Lung microvascular endothelial cell (primary cell): ENCODE measurements at places on chromosomes 6 and 20. TPM values are rescaled to one million over a fixed set of nuclear protein-coding genes. Genes with fewer than 3 reads are reported as not detected.

SNAP91 gene
- total RNA-seq: 0.22 and 0.40 TPM in 2 replicates

ANGPT4 gene
- total RNA-seq: not detected in 2 replicates

GSTA3 gene
- not detected in 2 replicates for total RNA-seq

LGSN gene
- not detected in 2 replicates for total RNA-seq

CPNE1 gene
- 118 and 130 TPM in 2 replicates for total RNA-seq

CLVS2 gene
- total RNA-seq: not detected in 2 replicates

TRIM15 gene
- not detected in 2 replicates for total RNA-seq

MARCKS gene
- total RNA-seq: 187 and 258 TPM in 2 replicates

FAM217A gene
- total RNA-seq: not detected in 2 replicates

ANKEF1 gene
- 0.65 and 0.99 TPM in 2 replicates for total RNA-seq

SMPDL3A gene
- total RNA-seq: 2.4 and 5.4 TPM in 2 replicates

LY6G5C gene
- 1.4 and 1.7 TPM in 2 replicates for total RNA-seq

TM9SF4 gene
- total RNA-seq: 16.3 and 25.2 TPM in 2 replicates

TSPO2 gene
- not detected in 2 replicates for total RNA-seq

PRELID3B gene
- 71.5 and 86.5 TPM in 2 replicates for total RNA-seq

SLC17A1 gene
- not detected in 2 replicates for total RNA-seq

KIFC1 gene
- total RNA-seq: 4.2 and 9.4 TPM in 2 replicates

ALDH5A1 gene
- total RNA-seq: 0.44 and 1.4 TPM in 2 replicates
